ENCODE measurements at places on chromosomes 11 and 22.

DNA sequence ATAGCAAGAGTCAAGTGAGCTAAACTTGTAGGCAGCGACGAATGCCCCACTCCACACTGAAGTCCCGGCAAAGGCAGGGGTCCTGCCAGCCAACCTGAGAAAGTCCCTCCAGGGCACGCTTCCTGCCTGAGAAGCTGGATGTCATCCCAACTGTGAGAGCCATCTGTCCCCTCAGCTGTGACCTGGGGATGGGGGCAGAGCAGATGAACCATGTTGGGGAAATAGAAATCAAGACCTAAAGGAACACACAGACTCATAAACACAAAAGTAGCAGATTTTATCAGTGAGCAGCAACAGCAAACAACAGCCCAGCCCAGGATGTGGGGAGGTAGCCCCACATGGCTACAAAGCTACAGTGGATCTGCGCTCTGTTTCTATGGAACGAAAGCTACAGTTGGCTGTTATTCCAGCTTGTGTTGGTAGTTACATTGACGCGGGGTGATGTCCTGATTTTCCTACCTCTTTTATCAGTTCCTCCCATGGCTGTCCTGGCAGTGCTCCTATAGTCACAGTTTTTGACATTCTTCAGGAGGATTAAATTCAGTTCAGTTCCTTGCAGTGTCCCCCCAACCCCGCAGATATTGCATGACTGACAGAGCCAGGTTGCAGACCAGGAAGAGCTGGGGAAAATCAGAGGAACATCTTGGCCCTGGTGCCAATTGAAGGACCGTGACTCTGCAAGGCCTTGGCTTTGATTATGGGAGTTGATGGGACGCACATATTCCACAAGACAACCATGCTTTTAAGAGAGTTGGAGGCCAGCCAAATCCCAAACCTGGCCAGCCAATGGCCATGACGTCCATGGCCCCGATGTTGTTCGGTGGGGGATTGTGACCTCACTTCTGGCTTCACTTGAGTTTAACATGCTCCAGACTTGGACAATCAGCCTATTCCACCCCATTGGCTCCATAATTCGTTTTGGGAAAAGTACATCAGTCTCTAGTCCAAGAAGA is 14.6 kb downstream of the MRGPRD start:
- DNase-seq = no peak

DNA sequence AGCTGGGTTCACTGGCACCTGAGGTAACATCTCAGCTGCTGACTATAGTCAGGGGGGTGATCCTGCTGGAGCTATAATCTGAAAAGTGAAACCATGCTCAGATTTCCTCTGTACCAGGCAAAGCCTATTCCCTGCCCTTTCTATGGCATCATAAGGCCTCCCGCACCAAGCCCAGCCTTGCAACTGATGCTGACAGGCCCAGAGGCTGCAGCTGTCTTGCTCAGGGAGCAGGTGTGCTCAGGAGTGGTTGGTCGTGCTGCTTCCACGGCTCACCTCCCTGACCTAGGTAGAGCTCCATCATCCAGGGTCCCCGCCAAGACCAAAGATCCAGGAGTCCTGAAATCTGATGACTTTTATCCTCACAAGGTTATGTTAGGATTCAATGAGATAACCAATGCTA is 121.7 kb downstream of the FEZ1 start:
- no peak for DNase-seq

- DNase-seq = no peak
Measured at GRCh38 chr11:133154781-133155180, 377.5 kb downstream of the OPCML start.

DNA sequence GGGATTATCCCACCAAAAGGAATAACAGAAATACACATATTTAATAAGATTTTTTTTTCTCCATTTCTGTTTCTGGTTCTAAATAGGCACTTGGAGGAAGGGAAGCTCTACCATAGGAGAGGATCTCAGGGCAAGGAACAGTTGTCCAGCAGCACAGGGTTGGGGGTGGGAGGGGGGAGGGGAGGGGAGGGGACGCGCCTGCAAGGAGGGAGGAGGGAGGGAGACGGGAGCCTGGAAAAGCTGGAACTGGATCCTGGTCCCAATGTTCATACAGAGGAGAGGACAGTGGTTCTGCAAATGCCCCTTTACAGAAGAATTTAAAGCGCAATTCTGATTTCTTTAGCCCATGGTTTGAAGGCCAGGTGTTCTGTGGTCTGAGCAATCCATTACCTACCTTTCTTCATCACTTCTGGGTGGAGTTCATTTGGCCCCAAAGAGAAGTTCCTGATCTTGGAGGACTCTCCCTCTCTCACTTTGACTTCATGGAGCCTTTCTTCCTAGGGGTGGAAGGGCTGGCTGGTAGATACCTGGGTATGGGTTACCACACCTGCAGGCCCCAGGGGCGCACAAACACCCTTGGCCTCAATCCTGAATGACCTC is 348.9 kb upstream of the NCAM1 start:
- no peak for DNase-seq

DNA sequence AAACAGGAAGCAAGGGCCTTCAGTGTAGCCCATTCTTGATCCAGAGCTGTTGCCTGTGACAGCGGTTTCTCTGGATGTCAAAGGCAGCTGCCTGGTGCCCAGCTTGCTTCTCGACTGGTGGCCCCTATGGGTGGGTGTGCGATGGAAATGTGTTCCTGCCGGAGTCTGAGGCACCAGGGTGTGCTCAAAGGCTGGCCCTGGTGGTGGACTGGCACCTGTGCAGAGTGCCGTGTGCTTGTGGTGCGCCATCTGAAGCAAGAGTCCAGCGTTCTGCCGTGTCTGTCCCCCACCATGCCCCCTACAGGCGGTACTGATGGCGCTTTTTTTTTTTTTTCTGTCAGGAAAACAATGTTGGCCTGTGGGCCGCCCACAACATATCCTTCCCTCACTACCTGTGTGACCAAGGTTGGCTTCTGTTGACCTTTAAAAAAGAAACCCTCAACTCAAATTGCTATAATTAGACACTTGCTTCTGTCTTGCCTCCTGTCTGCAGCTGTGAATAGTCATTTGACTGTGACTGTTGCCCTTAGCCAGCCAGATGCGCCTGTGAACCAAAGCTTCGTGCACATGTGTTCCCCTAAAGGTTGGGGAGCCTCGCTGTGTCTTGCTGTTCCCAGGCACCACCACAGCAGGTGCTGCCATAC is 4.7 kb upstream of the RANBP1 start:
- no peak for DNase-seq

DNA sequence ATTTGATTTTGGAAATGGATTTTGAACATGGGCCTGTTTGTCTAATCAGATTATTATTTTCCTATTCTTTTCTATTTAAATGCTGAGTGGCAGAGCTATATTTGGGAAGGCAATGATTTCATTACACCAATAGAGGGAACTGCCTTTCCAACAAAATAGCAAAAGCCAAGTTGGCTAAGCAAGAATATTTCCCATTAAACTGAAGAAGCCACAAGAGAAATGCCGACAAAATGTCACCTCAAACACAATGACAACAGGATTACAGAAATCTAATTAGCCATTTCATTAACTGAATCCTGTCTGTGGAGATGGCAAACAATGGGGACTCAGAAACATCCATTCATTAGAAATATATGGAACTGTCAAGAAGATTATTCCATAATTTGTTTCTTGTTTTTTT is 1593.1 kb upstream of the RAG2 start:
- no peak for DNase-seq

DNA sequence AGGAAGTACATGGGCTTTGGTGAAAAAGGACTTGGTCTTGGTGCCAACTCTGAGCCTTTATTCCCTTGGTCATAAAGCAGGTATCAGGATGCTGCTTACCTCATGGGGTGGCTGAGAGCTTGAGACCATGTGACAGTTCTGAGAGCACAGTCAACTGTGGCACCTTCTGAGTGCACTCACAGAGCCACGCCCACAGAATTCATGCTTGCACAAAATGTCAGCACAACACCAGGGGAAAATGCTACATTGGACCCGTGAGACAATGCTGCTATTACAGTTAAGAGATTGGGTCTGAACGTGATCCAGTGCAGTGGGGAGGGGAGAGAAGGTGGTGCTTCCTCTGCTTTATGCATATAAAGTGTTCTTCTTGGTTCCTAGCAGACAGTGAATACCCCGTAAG is 79.5 kb upstream of the SPON1 start:
- no peak for DNase-seq

GRCh38 chr11:13384908-13385640 is 77.9 kb downstream of the BTBD10 start:
- DNase-seq = no peak

- no peak for DNase-seq
Measured at GRCh38 chr11:73203790-73204189, 14.3 kb upstream of the P2RY2 start.

DNA sequence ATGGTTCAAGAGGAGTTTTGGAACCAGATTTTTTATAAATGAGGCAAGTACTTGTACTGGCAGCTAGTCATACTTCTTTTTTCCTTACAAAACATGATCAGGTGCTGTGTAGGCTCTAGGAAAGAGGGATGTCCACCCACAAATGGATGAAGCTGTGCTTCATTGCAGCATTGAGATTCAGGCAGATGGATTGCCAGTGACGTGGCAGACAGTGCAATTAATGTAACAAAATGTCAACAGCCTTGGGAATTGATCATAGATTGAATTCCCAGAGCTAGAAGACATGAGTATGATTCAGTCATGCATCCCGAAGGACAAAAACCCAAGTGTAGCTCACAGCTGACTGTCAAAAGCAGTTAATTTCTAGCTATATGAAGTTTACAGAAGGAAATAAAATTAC is 99.2 kb upstream of the RASSF10 start:
- DNase-seq = no peak

GRCh38 chr11:20259506-20259905 is 99.2 kb upstream of the DBX1 start:
- no peak for DNase-seq

- DNase-seq = no peak
Measured at GRCh38 chr22:39315389-39315788, 4.0 kb downstream of the RPL3 start.

- DNase-seq = peak; percentile 81
Measured at GRCh38 chr11:62560566-62561103, 13.1 kb downstream of the EEF1G start.

GRCh38 chr11:120971825-120972224 is 52.1 kb upstream of the TBCEL start:
- DNase-seq = no peak

GRCh38 chr22:38258895-38259294 is 13.9 kb downstream of the TMEM184B start:
- peak; percentile 65 for DNase-seq

DNA sequence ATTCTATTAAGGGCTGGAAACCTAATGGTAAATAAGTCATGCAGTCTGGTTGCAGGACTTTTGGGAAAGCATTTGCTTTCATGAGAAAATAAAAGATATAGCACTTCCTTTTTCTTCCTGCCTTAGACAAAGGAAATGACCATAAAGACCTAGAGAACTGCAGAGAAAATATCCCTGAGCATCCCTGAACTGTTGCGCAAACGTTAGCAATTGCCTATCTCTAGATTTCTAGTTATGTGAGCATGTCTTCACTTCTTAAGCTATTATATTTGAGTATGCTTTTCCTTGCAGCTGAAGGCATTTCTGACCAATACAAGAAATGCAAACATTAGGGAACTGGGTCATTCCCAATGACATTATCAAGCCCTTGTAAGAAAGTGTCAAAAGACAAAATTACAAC is 110.6 kb downstream of the KIF18A start:
- no peak for DNase-seq

DNA sequence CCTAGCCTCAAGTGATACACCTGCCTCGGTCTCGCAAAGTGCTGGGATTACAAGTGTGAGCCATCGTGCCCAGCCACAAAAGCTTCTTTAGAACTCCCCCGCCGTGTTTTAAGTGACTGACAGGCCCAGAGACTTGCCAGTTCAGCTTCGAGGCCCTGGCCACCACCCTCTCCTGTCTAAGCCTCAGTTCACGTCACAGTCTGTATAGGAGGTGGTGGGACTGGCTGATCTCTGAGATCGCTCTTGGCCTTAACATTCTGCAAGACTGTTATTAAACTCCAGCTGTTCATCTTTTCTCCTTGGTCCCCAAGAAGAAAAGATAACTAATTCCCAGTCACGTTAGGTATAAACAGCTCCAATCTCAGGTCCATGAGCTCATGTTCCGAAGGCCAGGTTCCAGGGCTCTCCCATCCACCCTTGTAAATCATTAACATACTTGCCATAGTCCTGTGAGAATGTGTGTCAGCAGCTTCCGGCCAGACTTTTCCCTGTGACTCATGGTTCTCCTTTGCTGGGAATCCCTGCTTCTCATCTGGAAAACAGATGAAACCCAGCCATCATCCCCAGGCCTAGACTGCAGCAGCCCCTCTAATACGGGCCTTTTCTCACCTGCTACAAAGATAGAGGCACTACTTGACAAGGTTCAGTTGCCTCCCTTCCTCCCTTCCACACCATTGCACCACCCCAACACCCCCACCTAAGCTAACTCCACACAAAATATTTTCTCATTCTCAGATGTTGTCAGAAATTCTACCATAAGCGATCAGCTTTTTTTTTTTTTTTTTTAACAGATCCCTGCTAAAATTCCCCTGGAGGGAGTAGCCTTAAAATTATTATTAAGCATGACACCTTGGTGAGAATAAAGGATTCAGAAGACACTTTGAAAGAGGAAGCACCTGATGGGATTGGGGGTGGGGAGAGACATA is 5.6 kb upstream of the KIAA0930 start:
- peak; percentile 89 for DNase-seq

DNA sequence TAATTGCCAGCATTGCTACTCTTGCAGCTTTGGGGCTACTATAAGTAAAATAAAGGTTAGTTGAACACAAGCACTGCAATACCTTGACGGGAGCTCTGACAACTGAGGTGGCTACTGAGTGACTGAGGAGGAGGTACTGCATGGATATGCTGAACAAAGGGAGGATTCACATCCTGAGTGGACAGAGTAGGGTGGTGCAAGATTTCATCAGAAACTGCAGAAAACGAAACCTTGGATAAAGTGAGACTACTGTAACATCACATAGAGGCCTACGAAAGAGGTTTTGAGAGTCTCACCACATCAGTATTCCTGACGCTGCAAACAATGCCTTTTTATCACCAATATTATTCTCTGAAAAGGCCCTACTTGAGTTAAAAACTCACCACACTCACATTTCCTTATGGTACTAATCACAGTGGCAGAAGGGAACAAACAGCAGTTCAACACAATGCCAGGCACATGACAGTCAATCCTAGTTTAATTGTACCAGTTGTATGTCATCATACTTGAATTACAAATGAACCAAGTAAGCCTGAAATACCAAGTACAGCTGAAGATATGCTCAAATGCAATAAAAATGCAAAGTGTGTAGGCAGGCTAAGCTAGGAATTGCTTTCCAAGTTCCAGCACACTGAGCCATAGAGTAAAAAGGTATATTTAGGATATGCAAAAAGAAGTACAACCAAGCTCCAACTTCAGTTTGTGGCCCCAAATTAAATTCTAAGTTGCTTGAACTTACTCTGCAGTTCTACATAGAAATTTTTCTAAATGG is 4.0 kb upstream of the GPR83 start:
- no peak for DNase-seq

DNA sequence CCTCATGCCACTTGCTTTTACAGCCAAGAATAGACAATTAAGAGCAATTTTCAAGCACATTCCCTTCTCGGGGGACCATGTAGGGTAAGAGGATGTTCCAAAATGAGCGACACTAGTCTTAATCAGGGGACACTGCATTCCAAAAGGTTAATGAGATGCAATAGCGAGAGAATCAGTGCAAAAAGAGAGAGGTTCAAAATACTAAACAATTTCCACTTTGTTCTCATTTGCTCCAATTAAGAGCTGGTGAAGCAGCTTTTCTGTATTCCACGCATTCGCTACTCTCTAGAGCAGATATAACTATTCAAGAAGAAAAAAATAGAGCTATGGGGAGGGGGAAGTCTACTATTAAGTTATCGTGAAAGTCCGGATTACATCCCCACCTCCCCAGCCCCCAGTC is 811 bp downstream of the LRRC4C start:
- DNase-seq = no peak
